ENCODE measurements at places on chromosomes 16 and 17. TPM values are rescaled to one million over a fixed set of nuclear protein-coding genes. Genes with fewer than 3 reads are reported as not detected.

The MEOX1 gene
- total RNA-seq = 1.0 TPM

The KCNH4 gene
- total RNA-seq = 0.13 TPM

The SNAI3 gene
- total RNA-seq = 0.13 TPM

The TMC7 gene
- 2.2 TPM for total RNA-seq
